ENCODE measurements at places on chromosomes 13 and 19.

DNA sequence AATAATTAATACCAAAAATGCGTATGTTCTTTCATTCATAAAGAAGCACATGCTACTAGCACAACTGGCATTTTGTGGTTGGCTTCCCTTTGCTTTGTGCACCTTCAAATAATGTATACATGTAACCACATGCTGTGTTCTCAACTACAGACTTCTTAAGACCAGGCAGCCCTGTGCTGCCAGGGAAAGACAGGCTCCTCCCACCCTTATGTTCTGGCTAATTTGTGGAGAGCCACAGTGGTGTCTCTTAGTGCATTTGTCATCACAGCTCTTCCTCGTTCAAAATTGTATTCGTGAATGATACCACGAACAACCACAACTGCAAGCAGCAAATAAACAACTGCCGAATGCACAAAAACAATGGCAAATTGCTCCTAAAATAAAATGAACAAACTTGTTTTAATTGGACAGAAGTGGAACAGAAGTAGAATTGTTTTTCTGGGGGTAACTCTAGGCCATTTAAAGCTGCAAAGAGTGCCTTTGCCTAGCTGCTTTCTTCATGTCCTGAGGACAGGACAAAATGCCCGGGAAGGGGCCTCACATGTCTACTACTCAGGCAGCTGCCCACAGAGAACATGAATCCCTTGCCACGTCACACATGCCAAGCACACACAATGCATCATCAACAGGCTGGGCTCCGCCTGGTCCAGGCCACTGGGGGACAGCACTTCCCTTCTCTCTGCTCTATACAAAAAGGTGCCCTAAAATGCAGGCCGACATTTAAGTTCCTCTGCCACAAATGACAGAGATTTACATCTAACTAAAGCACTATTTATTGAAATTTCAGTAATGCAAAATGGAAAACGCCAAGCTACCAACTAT is 21.7 kb downstream of the IRS2 start:
- DNase-seq, result peak; percentile 27

- DNase-seq, result no peak
These were observed 23.1 kb downstream of the SIGLEC5 start for GRCh38 chr19:51607077-51607476.

DNA sequence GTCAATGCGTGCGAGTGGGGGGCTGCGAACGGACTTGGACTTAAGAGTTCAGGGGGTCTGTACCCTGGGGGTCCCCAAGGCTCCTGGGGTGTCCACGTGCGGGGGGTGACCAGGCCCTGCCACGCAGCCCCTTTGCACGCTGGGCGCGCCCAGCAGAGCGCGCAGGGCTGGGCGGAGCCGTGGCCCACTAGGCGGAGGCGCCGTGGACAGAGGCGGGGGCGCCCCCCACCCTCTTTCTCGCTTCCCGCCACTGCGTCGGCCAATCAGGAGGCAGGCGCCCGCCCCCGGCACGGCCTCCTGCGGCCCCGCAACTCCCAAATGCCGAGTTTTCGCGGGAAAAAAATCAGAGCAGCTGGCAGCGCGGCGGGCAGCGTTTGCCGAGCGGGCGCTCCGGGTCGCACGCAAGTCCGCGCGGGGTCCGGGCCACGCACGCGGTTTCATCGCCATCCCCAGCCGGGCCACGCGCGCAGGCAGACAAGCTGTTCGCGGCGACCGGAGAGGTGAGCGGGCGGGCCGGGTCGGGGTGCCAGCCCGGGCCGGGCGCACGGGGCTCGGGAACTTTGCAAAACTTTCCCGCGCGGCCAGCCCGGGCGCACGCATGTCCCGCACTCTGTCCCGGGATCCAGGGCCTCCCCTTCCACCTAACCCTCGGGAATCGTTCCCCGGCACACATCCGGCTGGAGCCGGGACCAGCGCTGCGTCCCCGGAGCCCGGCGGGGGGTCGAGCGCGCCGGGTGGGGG is at the start of gene UHRF1:
TSS of gene UHRF1 (plus strand) at position 346 of the 741 bp plus-strand sequence. CDS start 1,385 bp downstream, outside the sequence.
- DNase-seq, result peak; percentile 61

DNA sequence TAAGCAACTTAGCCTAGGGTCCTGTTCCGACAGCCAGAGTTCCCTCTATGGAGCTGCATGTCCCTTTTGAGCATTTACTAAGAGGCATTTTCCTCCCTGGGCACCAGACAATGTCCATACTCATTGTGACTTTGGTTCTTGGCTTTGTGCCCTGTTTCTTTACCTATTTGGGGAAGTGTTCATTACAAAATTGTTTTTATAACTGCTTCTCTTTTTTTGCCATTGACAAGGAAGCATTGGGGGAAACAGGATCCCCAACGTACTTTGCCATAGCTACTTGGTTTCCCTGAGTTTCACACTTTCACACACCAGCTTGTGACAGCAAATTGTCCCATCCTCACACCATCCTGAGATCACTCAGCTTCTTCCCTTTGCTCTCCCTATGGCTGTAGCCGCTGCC is 81.1 kb upstream of the SIAH3 start:
- no peak for DNase-seq

DNA sequence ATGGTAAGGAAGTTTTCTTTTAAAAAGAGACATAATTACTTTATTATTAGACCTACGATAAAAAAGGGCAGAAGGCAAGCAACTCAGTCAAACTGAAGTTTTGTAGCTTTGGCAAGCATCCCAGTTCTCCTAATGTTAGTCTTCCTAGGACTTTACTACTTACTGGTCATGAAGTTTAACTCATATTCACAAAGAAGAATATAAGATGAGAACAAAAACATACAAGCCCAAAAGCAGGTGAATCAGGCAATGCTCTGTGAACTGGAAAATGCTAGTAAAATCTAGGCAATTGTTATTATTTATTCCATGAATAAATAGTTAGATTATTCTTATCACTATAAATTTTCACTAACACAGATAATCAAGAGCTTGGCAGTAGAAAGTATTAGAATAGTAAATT is 85.0 kb downstream of the MIPEP start:
- DNase-seq, result no peak

- no peak for DNase-seq
These were observed 112.1 kb downstream of the ZNF737 start for GRCh38 chr19:20453425-20453935.

- no peak for DNase-seq
These were observed 1.1 kb upstream of the SH2D3A start for GRCh38 chr19:6768236-6768785.

DNA sequence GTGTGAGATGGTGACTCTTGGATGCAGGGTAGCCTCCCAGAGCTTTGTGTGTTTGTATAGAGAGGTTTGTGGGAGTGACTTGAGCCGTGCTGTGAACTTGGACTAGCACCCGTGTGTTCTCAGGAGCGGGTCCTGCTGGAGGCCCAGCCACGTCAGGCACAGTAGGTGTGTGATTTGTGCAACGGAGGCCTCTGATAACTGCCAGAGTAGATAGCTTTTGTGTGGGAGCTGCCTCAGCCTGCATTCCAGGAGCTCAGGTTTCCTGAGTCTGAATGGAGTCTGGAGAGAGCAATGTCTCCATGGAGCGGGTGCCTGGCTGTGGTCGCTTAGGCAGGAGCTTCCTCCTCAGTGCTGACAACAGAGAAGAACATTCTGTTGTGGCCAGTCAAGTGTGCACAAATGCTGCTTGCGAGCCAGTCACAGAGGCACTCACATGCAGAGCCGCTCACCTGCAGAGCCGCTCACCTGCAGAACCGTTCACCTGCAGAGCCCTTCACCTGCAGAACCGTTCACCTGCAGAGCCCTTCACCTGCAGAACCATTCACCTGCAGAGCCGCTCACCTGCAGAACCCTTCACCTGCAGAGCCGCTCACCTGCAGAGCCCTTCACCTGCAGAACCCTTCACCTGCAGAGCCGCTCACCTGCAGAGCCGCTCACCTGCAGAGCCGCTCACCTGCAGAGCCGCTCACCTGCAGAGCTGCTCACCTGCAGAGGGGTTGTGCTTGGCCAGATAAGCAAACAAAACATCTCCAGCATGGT is 32.6 kb downstream of the TFDP1 start:
- DNase-seq, result no peak

- no peak for DNase-seq
These were observed 70.4 kb downstream of the DPY19L3 start for GRCh38 chr19:32476032-32476350.

GRCh38 chr19:53915000-53915399 is 5.9 kb downstream of the CACNG7 start:
- DNase-seq, result no peak

GRCh38 chr13:40910324-40911050 is 108.6 kb downstream of the ELF1 start:
- no peak for DNase-seq

- no peak for DNase-seq
These were observed 12.4 kb upstream of the SULT2B1 start for GRCh38 chr19:48539503-48540096.

DNA sequence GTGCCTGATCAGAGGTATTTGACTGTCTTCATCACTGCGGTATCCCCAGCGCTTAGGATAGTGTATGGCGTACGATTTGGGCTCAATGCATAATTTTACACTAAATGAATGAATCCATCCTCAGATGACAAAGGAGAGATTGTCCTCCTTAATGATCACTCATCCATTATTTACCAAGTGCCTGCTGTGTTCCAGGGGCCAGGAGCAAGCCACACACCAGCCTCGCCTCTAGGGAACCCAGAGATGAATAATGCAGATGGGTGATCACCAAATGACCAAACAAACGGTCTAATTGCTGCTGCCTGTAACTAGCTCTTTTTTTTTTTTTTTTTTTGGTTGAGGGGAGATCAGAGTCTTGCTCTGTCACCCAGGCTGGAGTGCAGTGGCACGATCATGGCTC is 5.9 kb upstream of the GPR32 start:
- no peak for DNase-seq

DNA sequence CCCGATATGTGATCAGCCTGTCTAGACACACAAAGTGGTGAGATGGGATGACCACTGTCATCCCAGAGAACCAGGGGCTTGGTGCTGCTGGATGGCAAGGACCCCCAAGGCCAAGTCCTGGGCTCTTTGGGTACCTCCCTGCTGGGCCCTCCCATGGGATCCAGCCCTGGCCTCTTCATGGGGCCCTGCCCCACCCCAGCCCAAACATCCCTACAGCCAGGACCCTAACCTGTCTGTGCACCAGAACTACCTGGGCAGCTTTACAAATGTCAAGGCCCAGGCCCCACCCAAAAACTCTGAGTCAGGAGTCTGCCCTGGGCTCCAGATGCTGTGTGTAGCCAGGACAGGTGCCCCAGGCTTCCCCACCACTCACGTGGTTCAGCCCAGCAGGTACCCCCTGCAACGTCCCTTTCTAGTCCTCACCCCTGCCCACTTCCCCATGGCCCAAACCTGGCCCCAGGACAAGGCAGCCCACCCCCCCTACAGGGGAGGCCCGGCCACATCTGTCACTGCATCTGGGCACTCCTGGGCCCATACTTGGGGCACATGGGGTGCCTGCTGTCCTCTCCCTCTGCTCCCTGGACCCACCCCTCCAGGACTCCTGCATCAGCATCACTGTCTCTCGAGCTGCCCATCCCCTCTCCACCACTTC is 233.5 kb downstream of the TUBA3C start:
- no peak for DNase-seq

DNA sequence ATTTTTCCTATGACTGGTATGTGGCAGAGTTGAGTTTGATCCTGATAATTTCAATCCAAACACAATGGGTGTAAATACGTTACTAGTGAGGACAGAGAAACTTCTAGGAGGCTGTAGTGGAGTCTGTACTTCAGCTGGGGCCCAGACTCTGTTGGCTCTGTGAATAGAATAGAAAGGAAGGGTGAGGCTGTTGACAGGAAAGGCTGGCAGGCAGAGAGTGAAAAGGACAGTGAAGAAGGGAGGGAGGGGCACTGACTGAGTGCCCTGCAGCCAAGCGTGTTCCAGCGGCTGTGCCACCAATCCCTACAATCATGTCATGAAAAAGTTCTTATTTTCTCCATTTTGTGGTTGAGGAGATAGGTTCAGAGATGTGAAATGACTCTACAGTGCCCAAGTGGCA is 80.5 kb downstream of the MBNL2 start:
- no peak for DNase-seq

- no peak for DNase-seq
These were observed 16.7 kb downstream of the UGGT2 start for GRCh38 chr13:96036515-96036914.

DNA sequence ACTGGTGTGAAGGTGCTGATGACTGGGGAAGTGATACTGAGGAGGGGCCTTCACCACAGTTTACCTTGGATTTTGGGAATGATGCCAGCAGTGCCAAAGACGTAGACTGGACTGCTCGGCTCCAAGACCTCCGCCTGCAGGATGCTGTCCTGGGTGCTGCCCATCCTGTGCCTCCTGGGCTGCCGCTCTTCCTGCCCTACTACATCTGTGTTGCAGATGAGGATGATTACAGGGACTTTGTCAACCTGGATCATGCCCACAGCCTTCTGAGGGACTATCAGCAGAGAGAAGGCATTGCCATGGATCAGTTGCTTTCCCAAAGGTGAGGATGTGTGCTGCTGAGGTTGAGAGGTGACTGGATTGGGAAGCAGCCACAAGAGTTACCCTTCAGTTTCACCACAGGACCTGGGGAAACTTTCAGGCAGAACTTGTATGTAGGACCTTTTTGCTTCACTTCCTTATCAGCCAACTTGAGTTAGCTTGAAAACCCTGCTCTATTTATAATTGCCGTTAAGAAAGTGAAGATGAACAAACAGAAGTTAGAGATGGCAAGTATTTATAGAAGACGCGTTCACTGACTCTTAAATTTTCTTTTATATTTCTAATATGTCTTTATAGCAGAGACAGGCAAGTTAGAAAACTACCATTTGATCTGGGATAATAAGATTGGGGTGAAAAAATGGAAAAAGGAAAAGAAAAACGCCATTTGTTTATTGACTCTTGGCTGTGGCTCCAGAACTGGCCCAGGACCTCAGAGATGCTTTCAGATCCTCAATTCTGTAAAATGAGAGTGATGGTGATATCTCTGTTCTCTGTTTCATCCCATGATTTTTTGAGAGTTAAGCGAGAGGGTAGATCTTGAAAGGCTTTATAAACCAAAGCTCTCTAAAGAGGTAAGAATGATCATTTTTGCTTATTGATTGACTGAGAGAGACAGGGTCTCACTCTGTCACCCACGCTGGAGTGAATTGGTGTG is 5.3 kb downstream of the PDCD2L start:
- no peak for DNase-seq

- no peak for DNase-seq
These were observed 9.7 kb upstream of the ZNF709 start for GRCh38 chr19:12494260-12494860.

- DNase-seq, result no peak
These were observed 15.4 kb upstream of the CLN5 start for GRCh38 chr13:76976490-76976889.

- DNase-seq, result no peak
These were observed 63.0 kb downstream of the TBC1D4 start for GRCh38 chr13:75418997-75419396.

DNA sequence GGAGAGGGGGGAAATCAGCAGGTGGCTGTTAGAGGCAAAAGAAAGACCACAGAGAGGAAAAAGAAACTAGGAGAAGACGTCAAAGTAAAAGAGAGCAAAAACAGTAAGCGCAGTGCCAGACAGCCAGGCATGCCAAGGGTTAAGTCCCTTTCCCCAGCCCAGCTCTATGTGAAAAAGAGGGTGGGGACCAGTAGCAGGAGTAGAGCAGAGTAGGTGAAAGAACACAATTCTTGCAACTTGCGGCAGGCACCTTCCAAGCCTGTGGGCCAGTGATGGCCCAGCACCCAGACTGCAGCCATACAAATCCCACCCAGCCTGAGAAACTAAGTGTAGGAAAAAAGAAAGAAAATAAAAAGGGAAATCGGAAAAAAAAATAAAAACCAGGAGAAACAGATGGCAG is 64.2 kb upstream of the ZNF85 start:
- no peak for DNase-seq
